ENCODE measurements at places on chromosomes 4 and X.
A peak's percentile ranks its signal among the peaks of the same experiment; 100 is the strongest.

- DNase-seq: no peak
Observed at GRCh38 chr4:14615671-14616070, 386.6 kb upstream of the CPEB2 start.

DNA sequence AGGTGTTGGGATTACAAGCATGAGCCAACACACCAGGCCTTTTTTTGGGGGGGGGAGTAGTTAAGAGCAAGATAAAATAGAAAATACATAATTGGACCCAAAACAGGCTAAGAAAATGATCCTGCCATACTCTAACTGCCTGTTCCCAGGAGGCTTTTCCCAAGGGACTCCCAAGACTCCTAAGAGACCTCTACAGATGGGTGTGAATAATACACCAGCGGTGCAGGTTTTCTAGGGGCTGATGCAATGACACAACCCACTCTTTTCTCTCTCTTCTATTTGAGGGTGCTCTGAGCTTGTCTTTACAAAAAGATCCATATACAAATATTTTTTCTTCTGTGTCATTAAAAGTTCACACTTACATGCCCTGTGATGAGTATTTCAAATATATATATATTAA, 116.9 kb downstream of the RASL11B start:
- DNase-seq: no peak

GRCh38 chr4:26355392-26356052, 34.7 kb downstream of the RBPJ start:
- no peak for DNase-seq

- no peak for DNase-seq
Observed at GRCh38 chrX:153794897-153795816, 689 bp downstream of the SSR4 start.

GRCh38 chrX:14528629-14529289, 577 bp upstream of the GLRA2 start:
- DNase-seq: peak; percentile 60

GRCh38 chr4:74682567-74683359, 111.6 kb downstream of the BTC start:
- peak; percentile 1 for DNase-seq

DNA sequence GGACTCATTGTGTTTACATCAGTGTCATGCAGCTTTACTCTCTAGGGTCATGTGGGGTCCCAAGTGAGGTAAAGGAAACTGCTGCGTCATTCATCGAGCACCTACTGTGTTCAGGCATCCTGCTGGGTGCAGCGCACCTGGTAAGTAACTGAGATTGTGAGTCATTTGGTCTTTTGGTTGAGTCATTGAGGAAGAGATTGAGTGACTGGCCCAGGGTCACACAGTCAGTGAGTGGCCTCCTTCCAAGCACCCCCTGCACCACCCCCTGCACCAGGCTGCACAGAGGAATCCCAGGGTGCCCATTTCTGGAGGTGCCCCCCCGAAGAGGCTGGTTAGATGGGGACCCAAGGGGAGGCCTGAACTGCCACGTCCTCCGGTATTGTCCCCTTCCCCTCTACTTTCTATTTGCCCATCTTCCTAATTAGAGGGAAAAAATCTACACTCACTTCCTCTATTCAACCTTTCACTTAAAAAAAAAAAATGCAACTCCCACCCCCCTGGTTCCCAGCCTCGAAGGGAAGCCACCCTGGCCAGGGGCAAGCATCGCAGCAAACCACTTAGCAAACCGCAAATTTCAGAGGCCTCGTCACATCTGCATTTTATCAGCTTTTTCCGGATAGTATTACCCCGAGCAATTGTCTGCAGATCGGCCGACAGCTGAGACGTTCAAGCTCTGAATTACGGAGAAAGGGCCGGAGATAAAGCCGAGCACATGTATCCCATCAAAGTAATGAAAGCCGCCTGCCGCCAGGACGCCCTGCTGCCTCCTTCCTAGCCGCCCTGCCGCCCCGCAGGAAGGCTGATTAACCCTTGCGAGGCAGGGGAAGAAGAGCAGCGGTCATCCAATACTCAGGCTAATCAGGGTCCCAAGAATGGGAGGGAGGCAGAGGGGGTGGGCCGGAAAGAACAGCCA, 96.3 kb upstream of the MSX1 start:
- DNase-seq: peak; percentile 75

DNA sequence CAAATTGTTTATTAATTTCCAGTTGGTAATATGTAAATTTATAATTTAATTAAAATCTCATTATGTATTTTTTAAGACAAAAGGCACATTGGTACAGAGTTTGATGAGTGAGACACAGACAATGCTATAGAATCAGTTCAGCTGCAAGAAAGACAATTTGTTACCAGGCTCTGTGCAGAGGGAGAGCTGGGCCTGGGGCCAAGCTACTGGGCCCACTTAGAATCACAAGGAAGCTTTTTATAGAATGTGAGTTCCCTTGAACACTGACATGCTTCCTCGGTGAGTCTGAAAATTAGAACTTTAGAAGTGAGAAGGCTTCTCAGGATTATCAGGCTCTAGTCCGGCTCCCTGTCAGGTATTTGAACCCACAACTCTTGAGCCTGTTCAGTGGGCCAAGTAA, 129.0 kb downstream of the AFF2 start:
- no peak for DNase-seq

DNA sequence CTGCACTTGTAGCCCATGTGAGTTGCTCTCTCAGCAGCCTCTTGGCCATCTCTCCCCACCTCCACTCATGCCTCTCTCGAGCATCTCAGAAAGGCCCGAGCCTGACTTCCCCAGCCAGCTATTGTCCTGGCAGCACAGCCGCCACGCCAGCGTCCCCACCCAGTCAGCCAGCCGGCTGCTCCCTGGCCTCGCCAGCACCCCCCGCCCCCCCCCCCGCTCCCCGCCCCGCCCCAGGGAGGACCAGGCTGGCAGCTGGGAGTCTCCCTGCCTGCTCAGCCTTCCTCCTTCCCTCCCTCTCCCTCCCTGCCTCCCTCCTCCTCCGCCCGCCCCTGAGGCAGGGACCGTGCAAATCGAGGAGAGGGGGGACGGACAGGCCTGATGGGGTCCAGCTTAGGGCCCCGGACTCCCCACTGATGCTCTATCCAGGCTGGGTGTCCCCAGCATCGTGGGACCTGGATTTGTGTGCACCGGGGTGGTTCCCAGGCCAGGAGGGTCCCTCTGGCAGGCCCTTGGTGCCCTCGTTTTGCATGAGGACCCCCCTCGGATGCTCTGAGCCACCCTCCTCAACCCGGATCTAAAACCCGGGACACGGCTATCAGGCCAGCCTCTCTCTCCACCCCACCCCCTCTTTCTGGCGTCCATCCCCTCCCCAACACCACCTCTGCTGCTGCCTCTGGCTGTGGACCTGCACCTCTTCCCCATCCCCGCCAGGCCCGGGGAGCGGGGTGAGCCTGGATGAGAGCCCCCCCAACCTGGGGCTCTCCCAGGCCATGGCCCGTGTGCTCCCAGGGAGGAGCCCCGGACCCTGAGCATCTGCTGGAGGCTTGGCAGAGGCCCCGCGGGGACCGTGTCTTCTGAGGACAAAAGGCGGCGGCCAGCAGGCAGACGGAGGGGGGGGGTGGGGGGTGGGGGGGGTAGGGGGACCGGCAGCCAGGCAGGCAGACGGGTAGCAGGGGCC, at the start of gene GPR173:
Gene GPR173, plus strand, starts transcription at position 621 of the 958 bp plus-strand sequence. CDS start 27,833 bp downstream, outside the sequence.
- peak; percentile 77 for DNase-seq

- DNase-seq: peak; percentile 57
Observed at GRCh38 chr4:169133932-169134331, 123.9 kb upstream of the CBR4 start.

- no peak for DNase-seq
Observed at GRCh38 chr4:2438822-2439718, 20.3 kb downstream of the CFAP99 start.

DNA sequence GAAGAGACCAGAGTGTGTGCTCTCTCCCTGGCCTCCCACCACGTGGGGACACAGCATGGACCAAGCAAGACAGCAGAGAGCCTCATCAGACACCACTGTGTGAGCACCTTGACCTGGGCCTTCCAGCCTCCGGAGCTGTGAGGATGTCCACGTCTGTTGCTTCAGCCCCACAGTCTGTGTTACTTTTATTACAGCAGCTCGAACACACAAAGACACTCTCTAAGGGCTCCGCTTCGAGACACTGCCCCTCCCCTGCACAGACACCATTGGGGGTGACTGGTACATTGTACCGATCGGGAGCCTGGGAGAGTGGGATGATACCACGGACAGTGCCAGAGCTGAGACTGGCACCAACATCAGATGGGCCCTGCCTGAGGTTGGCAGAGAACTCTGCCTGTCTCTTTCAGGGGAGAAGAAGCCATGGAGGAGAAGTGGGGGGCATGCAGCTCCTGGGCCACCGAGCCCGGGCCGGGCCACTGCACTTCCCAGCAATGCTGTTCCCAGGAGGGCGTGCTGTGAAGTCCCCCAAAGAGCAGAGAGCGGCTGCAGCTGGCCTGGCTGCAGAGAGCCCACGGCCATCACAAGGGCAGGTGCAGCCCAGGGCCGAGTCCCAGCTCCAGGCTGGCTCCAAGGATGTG, 48.1 kb upstream of the HMX1 start:
- no peak for DNase-seq
